Left renal pelvis (tissue), 4 donors: ENCODE measurements at places on chromosomes 12 and 14. TPM values are rescaled to one million over a fixed set of nuclear protein-coding genes. Genes with fewer than 3 reads are reported as not detected.
A peak's percentile ranks its signal among the peaks of the same experiment; 100 is the strongest.

Gene DNM1L
- 89.5 TPM for polyA plus RNA-seq

DNA sequence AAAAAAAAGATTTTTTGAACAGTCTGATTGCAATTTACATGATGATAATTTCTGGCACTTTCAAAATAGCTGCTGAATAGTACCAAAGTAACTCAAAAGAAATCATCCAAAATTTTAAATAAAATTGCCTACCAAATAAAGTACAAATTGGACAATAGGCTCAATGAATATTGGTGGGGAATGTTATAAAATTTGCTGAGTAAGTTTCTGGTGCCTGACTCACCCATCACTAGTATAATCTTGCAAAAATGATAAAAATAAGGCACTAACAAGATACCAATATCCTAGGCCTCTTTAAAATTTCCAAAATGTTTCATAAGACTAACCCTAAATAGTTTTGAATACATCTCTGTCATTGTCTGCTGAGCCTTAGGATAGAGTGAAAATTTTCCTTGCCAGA, 145.3 kb upstream of the LRFN5 start:
- DNase-seq = no peak

DNA sequence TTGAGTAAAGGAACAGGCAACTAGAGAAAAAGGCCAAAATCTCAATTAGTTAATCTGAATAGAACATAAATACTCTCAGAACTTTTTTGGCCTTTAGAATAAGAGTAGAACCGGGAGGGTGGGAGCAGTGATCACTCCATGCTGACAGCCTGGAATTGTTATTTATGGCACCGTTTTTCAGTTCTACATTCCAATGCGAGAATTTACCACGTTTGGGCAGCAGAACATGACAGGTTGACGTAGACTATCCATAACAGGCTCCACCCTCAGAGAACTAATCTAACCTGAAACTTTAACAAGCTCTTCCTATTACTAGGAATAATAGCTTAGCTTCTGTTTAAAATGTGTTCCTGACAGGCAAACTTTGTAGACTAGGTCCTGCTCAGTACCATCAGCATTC, 379.1 kb downstream of the SEC23A start:
- DNase-seq = no peak

DNA sequence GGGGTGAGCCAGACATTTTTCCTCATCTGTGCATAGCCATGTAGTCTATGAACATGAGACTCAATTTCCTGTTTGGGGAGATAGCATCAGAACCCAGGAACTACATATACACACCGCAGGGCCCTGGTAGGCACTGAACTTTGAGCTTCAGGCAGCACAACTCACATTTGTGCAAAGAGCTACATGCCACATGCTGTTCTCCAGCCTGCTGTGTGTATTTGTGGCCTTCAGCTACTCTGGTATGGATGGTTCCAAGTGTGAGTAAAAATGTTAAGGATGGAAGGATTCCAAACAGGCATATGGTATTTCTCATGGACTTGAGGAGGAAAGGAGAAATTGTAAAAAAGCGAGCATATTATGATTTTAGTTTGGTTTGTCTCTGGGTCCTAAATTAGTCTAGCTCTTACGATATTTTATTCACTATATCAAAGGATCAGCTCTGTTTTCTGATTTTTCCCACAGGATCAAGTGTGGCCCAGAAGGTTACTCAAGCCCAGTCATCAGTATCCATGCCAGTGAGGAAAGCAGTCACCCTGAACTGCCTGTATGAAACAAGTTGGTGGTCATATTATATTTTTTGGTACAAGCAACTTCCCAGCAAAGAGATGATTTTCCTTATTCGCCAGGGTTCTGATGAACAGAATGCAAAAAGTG, 422.4 kb upstream of the OR4E1 start:
- peak; percentile 32 for DNase-seq

DNA sequence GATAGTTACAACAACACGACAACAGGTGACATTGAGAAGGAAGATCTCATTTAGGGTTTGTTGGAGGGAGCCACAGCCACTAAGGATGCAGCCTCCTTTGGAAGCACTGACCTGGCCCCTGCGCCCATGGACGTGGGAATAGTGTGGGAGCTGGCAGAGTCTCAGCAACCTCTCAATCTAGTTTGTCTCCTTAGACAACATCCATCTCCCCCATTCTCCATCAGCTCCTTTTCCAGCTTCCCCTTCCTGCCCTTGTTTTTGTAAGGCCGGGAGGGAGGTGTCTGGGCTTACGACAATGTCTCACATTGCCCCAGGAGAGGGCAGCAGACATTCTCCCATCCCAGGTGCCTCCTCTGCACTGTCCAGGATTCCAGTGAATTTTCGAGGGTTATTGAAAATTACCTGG, 170.2 kb upstream of the PZP start:
- no peak for DNase-seq

Gene FOXN4
- polyA plus RNA-seq = 1.9 TPM

Gene SOAT2
- 1.3 TPM for polyA plus RNA-seq

Gene KRT77
- not detected for polyA plus RNA-seq

DNA sequence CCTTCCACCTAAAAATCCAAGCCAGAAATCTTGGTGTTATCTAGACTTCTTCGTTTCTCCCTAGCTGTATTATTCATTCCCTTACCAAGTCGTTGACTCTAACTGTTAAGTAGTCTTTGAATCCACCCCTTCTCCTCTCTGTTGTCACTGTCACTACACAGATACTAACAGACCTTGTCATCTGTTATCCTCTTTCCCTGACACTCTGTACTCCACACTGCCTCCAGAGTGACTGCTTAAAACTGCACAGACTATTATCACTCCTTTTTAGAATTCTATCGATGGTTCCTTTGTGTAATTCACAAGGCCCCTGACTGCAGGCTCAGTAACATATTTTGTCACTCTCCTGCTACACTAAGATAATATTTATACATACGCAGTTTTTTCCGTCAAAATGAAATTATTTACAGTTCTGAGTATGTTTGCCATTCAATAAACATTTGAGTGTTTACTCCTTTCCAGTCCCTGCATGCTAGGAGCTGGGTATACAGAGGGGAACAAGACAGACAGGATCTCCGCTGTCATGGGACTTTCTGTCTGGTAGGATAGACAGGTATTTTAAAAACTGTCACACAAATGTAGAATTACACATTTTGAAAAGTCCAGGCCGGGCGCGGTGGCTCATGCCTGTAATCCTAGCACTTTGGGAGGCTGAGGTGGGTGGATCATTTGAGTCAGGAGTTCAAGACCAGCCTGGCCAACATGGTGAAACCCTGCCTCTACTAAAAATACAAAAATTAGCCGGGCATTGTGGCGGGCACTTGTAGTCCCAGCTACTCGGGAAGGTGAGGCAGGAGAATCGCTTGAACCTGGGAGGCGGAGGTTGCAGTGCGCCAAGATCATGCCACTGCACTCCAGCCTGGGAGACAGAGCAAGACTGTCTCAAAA, 3.8 kb downstream of the MARS1 start:
- DNase-seq = no peak

Gene KRT72
- polyA plus RNA-seq = not detected

- no peak for DNase-seq
Measured at GRCh38 chr12:40382217-40382616, 157.4 kb downstream of the LRRK2 start.

GRCh38 chr12:5206401-5207175, 162.9 kb downstream of the KCNA5 start:
- DNase-seq = no peak

DNA sequence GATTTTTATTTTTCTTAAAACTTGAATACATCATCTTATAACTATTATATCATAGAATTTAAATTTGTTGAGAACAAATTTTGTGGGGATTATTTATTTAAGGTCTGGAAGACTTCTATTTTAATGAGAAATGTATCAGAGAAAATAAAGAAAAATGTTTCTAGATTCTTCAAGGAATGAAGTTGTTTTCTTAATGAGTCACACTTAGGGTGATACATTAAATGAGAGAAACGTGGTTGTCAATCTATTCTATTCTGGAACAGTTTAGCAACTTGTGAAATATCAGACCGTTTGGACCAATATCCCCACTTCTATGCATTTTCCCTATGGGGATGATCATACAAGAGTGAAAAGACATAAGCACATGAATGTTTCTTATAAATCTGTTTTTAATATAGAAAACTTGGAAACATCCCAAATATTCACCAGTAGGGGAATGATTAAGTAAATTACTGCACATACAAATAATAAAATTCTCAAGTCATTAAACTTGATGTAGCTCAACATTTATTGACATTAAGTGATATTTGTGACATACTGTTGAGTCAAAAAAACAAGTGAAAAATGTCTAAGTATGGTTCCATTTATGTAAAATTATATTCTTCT, 88.5 kb downstream of the E2F7 start:
- DNase-seq = no peak

Gene REP15
- polyA plus RNA-seq = 1.0 TPM

- no peak for DNase-seq
Measured at GRCh38 chr14:80930836-80931389, 10.6 kb downstream of the CEP128 start.

DNA sequence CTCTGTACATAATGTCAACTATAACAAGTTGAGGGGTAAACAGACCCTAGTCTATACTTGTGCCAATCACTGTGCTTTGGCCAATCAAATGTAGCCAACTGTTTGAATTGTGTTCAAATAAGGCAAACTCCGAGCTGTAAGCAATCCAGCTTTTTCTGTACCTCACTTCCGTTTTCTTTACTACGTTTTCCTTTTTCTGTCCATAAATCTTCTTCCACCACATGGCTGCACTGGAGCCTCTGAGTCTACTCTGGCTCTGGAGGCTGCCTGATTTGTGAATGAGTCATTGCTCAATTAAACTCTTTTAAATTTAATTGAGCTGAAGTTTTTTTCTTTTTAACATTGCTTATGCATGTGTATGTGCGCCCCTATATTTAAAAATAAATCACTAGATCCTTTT, 29.7 kb downstream of the CLEC1A start:
- no peak for DNase-seq

DNA sequence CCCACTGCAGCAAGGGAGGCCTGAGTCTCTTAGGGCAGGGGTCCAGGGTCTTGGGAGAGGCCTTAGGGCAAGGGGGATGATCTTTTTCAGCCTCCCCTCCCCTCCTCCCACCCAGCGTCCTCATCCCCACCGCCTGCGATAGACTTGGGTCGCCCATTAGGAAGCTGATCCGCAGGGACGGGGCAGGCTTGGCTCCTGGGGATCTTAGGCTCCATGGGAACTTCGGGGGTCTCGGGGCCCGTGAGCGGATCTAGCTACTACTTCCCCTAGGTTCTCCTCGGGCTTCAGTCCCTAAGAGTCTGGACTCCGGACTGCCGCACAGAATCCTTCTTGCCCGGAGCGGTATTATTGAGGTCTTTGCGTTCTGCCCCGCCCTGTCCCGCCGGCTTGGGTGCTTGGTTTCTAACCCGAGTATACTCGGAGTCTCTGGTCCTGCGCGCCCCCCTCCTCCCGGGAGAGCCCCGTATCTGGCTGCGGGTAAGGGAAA, 2.2 kb upstream of the PTHLH start:
- no peak for DNase-seq

- no peak for DNase-seq
Measured at GRCh38 chr14:59534361-59534987, 42.1 kb downstream of the CCDC175 start.
